ENCODE measurements at places on chromosomes 1 and 21. TPM values are rescaled to one million over a fixed set of nuclear protein-coding genes. Genes with fewer than 3 reads are reported as not detected.

DNA sequence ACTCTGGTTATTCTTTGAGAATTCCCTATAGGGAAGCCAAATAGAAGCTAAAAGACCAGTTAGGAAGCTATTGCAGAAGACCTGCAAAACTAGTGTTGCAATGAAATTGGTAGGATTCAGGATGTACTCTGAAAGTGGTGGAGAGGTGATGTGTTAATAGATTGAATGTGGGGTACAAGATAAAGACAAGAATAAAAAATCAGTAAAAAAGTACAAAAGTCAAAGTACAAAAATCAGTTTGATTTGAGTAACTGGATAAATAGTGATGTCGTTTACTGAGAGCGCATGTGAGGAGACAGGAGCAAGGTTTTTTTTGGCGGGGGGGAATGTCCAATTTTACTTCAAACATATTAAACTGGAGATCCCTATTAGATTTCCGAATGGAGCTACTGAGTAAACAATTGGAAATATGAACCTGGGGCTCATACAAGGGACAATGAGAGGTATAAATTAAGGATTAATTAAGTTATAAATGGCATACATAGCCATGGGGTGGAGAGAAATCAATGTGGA, 2.5 kb upstream of the DCAF8 start:
- no peak for DNase-seq

GRCh38 chr1:7940745-7941436, at the start of gene TNFRSF9:
TSS of gene TNFRSF9 (minus strand) at chr1:7940839. CDS start at chr1:7939994, 845 bp downstream.
- DNase-seq, result no peak

DNA sequence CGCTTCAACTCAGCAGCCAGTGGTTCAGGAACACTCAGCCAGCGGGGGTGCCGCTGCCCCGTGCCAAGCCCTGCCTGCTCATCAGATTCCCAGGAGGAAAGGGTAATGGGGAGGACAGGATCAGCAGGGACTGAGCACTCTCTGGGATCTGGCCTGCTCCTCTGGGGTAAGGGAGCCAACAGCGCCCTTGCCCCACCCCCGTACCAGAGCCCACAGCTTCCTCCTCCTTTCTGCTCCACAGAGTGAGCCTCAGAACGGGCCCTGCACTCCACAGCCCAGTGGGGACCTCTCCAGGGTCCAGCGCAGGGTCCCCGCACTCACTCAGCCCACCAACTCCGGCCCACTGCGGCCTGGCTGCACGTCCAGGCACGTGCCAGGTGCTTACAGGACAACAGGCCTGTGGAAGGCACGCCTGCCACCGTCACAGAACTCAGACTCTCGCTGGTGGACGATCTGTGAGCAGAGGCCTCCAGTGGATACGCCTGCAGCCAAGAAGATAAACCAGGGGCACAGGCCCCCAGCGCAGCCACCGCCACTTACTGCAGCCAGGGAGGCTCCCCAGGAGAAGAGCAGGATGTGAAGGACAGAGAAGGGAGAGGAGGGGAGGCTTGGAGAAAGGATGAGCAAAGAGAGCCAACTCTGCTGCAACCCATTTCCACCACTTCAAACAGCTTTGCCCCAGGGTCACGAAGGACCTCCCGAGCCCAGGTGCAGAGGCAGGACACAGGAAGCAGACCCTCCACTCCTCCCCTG, 2.1 kb downstream of the MEGF6 start:
- DNase-seq, result peak; percentile 93

GRCh38 chr1:29800522-29800956, 564.2 kb downstream of the PTPRU start:
- no peak for DNase-seq

DNA sequence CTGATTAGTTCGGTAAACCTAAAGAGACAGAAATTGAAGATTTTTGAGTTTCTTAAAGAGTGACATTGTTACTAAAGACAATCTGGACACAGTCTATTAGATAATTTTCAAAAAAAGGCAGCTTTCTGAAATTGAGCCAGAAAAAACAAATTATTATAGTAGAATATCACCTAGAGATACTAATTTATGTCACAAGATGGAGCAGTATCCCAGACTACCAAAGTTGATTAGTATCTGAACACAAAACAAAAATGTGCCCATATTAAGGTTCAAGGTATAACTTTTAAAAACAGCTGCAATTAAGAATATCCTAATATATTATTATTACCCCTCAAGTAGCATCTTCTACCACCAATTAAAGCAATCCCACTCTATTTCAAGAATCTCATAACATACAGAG, 40.5 kb upstream of the SYT2 start:
- no peak for DNase-seq

DNA sequence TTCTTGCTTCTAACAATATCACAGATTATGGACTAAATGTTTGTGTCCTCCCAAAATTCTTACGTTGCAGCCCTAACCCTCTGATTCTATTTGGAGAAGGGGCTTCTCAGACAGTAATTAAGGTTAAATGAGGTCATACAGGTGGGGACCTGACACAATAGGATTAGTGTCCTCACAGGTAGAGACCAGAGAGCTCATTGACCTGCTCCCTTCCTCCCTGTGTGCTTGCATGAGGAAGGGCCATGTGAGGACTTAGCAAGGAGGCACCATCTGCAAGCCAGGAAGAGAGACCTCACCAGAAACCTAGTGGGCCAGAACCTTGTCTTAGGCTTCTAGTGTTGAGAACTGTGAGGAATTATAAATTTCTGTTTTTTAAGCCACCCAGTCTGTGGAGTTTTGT, 322.6 kb downstream of the SMYD3 start:
- no peak for DNase-seq

DNA sequence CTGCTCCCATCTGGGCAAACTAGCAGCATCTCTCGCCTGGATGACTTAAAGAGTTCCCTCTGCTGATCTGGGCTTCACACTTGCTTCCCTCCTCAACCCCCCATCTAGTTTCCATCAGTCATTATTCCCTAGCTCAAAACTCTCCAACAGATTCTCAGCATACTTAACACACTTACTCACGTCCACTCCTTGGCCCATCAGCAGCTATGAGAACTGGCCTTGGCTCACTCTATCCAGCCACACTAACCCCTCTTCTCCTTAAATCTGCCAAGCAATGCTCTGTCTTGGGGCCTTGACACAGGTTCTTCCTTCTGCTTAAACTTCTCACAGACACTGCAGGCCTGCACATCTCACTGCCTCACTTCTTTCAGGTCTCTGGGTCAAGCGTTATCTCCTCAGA, 41.6 kb downstream of the GNG12 start:
- DNase-seq, result peak; percentile 73

Gene LCE1D
- total RNA-seq, result not detected

All from osteoblast (primary cell).